Colonic mucosa (tissue), 4 donors: ENCODE measurements at places on chromosomes 4 and X.

DNA sequence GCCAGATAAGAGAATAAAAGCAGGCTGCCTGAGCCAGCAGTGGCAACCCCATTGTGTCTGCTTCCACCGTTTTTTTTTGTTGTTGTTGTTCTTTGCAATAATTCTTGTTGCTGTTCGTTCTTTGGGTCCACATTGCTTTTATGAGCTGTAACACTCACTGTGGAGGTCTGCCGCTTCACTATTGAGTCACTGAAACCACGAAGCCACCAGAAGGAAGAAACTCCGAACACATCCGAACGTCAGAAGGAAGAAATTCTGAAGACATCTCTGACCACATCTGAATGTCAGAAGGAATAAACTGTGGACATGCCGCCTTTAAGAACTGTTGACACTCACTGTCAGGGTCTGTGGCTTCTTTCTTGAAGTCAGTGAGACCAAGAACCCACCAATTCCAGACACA is 110.5 kb downstream of the PCDH18 start:
- no peak for DNase-seq

- DNase-seq, result no peak
These were observed 154.5 kb downstream of the ATP10D start for GRCh38 chr4:47639531-47639930.

DNA sequence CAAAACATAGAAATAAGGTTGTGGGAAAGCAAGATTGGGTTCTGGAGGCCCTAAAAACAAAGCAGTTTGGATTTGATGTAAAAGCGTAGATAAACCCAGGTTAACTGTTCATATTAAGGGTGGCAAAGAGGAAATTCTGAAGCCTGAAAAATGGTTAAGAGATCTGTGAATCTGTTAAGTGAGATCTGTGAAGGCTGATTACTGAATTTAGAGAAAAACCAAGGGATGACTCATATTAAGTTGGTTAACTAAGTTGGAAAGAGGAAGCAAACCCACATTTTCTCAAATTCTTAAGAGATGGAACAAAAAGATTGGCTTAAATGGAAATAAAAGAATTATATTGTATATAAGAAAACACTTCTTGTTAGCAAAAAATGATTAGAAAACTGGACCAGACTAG is 22.8 kb downstream of the GPAT3 start:
- no peak for DNase-seq

DNA sequence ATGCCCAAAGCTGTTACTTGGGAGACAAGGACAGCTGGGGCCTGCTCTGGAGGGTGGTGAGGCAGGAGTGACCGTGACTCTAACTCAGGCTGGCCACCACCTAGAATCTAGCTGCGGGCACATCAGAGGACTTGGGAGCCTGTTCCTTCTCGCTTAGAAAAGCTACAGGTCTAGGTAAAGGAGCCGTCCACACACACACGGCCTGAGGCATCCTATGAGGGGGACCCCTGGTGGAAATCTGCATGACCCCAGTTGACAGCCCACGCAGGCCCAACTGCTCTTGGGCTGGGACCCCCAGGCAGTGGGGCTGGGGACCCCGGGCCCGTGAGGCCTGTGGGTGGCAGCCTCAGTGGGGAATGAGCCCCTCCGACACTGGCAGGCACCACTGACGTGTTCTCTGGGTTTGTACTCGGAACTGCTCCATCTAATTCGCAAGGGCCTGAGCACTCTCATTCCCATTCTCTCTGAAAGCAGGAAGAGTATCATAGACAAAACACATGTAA is 75.6 kb downstream of the ACOX3 start:
- no peak for DNase-seq

DNA sequence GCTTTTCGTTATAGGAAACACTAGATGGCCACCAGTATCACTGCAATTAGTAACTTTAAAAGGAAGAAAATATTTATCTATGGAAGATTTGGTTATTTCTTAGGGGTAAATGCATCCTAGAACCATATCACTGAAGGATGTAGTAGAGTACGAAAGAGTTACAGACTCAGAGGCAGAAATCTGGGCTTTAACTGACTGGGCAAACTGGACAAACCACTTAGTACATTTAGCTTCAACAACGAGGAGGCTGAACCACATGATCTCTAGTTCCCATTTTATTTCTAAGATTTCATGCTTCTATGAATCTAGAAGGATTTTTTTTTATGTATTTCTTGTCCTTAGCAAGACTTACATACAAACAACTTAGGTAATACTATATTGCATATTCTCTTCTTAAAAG is 93.0 kb downstream of the SMARCA5 start:
- DNase-seq, result no peak

DNA sequence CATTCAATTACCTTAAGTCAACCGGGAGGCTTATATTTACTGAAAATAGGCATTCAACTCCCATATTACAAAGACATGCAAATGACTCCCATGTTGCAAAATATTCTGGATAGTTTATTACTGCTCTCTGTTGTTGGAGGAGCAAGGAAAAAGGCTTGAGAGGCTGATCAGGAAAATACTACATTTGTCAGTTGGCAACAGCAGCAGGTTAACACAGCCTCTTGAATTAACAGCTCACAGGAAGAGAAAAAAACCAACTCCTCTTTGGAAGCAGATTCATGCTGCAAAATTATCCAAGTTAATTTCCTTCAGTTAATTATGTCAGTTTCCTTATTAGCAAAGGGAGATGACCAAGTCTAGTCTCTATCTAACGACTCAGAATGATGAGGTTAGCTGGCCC is 238.9 kb downstream of the MAML3 start:
- no peak for DNase-seq

DNA sequence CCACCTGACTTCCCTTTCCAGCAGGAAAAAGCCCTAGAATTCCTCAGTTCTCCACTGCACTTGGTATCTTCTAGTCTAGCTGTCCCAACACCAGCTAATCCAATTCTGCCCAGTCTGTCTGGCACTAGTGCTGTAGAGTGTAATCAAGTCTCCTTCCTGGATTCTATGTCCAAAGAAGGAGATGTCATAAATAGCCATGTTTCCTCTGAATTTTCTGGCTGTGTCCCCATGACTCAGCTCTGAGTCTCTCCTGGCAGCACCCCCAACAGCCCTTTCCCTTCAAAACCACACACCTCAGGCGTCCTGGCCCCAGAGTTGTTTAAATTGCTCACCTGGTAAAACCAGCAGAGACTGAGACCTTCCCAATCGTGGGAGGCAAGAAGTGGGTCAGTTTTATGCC is 197.2 kb downstream of the GRXCR1 start:
- DNase-seq, result no peak

GRCh38 chr4:177555007-177555574 is 112.9 kb upstream of the AGA start:
- peak; percentile 27 for DNase-seq
